Stromal cell of bone marrow (primary cell): ENCODE measurements at places on chromosomes 5 and 9.

DNA sequence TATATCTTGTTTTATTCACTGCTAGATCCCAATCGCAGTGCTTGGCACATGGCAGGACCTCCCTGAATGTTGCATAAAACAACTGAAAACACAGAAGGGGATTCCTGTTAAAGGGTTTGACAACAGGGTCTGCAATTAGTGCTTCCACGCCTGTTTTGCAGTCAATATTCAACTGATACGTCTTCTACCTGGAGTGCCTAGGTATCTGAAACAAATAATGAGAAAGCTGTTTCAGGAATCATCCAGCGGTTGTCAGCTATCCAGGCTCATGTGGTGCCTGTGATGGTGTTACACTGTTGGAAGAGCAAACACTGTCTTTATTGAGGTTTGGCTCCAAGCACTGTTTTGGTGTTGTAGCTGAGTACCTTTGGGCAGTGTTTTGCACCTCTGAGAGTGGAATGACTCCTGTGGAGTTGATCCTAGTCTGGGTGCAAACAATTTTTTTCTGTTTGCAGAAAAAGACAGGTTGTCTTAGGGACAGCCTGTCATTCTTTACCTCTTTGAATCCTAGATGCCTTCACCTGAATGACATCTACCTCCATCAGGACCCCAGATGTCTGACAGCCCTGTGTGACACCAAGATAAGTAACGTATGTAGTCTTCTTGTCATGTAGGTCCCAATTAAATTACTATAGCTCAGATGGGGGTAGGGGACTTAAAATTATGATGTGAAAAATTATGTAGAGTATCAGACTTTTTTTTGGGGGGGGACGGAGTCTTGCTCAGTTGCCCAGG lies 14.8 kb upstream of the MATR3 start:
- no peak for DNase-seq

DNA sequence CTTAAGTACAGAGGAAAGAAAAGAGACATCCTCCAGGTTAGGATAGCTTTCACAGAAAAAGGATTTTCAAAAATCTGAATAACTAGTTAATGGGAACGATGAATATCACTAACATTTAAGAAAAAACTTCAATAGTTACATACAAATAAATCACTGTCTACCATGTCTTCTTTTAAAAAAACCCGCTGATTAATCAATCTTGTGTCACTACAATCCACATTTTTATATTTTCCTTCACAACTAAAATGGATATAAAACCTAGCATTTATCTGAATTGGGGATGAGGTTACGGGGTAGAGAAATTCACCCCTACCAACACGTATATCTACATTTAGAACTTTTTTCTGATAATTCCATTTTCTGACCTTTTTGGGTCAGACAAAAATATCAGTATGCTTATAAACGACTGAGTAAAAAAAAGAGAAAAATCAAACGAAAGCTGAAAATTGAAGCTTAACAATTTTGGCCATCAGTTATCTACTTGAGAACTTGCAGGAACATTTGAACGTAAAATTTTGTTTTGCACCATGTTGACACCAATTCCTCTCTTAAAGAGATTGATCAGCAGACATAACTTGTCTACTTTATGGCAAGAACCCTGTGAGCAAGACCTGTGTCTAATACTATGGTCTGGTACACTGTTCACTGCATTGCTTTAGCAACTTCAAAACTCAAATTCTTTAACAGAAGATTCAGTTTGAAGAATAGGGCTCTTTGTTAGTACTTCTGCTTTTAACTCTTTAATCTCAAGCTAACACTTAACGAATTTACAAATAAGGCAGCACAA lies 4.8 kb downstream of the NR3C1 start:
- DNase-seq, result no peak

DNA sequence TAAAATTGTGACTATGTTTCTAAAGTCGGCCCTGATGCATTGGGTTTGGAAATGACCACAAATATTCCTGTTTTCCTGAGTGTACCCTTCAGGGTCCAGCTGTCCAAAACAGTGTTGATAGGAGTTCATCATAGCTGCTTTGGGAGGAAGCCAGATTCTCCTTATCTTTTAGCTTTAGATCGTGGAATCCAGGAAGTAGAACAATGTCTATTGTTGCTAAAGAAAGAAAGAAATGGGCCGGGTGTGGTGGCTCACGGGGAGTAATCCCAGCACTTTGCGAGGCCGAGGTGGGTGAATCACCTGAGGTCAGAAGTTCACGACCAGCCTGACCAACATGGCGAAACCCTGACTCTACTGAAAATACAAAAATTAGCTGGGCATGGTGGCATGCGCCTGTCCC lies 9.5 kb downstream of the CAVIN4 start:
- DNase-seq, result no peak

- DNase-seq, result peak; percentile 18
Observed at GRCh38 chr5:104170926-104171325, 608.3 kb upstream of the NUDT12 start.

DNA sequence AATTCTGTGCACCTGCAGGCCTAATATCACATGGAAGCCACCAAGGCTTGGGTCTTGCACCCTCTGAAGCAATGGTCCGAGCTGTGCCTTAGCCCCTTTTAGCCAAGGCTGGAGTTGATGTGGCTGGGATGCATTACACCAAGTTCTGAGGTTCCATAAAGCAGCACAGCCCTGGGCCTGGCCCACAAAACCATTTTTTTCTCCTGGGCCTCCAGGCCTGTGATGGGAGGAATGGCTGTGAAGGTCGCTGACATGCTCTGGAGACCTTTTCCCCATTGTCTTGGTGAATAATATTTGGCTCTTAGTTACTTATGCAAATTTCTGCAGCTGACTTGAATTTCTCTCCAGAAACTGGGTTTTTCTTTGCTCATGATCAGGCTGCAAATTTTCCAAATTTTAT lies 167.3 kb downstream of the HTR1A start:
- no peak for DNase-seq

DNA sequence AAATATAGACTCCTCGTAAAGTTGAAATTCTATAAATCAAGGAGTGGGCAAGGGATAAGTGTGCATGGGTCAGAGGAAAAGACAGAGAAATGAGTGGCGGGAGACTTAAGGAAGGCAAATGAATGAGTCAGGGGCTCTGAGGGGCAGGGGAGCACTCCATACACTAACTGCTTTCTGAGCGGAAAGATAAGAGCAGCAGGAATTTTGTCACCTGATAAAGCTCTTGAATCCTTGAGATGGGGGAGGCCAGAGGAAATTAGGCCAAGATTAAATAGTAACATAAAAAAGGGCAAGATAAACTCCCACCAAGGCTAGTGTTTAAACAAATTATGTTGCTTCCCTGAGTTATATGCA lies 191.0 kb upstream of the S1PR3 start:
- no peak for DNase-seq

GRCh38 chr9:74960561-74960960 lies 7.8 kb upstream of the C9orf40 start:
- DNase-seq, result peak; percentile 36

- no peak for DNase-seq
Observed at GRCh38 chr5:148259288-148259687, 9.3 kb upstream of the SPINK13 start.

DNA sequence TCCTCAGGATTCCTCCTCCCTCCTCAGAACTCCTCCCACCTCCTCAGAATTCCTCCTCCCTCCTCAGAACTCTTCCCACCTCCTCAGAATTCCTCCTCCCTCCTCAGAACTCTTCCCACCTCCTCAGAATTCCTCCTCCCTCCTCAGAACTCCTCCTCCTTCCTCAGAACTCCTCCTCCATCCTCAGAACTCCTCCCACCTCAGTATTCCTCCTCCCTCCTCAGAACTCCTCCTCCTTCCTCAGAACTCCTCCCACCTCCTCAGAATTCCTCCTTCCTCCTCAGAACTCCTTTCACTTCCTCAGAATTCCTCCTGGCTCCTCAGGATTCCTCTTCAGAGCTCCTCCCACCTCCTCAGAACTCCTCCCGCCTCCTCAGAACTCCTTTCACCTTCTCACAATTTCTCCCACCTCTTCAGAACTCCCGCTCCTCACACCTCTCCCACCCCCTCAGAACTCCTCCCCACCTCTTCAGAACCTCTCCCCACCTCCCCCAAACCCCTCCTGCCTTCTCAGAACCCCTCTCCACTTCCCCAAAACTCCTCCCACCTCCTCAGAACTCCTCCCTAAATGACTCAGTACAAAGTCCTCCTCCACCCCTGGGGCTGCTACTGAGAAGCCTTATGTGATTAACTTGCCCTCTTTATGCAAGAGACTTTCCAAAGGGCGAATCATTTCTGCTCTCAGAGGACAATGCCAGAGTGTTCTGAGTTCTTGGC lies 23.2 kb downstream of the SLC46A2 start:
- DNase-seq, result peak; percentile 89

DNA sequence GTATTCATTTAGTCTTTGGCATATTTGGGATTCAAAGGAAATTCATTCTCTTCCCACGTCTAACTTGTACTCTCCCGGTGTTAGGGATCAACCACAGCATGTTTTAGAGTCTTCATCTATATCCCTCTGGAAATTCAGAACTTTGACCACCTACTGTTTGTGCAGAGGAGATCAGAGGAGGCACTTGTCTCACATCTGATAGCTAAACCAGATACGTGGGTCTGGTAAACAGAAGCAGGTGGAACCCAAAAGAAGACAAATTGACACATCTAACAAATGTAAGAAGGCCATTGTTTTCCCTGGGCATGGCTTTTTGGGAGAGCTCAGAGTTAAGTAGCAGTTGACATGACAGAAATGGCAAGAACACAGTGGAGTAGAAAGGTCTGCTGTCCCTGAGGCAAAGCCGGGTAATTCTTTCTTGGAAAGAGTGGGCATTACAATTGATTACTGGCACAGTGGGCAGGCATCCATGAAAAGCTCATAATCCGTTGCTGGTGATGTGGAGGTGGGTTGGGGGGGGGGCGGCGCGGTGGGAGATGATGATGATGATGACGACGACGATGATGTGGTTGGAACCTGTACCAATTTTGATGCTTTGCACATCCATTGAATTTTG lies 27.5 kb downstream of the PIP5K1B start:
- DNase-seq, result no peak

- DNase-seq, result no peak
Observed at GRCh38 chr5:178104492-178104891, 8.8 kb upstream of the N4BP3 start.

GRCh38 chr9:127833555-127833954 lies 20.9 kb downstream of the ENG start:
- DNase-seq, result peak; percentile 81

DNA sequence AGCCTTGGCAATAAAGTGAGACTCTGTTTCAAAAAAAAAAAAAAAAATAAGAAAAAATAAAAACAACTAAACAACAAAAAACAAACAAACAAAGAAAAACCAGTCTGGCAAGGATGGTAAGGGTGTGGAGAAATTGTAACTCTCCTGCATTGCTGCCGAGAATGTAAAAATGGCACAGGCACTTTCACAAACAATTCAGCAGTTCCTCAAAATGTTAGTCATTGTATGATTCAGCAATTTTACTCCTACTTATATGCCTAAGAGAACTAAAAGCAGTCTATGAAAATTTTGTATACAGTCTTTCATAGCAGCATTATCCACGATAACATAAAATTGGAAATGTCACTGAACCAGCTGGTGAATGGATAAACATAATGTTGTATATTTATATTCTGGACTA lies 280.4 kb downstream of the CDH9 start:
- DNase-seq, result no peak

DNA sequence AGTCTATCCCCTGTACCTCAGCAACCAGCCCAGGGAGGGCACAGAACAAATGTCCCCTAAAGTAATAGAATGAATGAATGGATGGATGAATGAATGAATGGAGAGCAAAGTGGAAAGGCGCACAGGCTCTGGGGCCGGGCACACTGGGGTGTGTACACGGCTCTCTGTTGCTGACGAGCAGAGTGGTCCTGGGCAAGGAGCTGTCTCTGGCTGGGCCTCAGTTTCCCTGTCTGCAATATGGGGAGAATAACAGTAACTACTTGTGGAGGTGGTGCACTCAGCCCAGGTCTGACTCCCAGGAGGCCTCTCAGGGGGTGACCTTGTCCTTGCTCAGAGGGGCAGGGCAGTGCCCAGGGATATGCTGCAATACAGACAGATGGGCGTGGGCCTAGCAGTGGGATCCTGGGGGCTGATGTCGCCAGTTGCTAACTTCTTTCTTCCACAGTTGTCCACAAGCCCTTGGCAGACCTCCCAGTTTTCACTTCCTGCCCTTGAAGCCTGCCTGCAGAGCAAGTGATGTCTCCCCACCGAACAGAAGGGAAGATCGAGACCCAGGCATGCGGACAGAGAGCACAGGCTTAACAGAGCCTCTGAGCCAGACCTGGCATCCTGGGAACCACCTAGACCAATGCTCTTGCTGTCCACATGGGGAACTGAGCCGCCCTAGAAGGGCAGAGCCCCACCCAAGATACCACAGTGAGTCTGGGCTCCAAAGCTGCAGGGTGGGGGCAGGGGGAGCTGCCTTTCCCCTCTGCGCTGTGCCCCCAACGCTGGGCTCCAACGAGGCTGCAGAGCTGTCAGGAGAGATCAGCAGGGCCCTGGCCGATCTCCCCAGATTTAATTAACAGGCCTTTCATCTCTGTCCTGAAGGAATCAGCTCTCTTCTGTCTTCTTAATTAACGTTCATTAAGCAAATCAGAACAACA lies 13.6 kb upstream of the LAMC3 start:
- peak; percentile 10 for DNase-seq

DNA sequence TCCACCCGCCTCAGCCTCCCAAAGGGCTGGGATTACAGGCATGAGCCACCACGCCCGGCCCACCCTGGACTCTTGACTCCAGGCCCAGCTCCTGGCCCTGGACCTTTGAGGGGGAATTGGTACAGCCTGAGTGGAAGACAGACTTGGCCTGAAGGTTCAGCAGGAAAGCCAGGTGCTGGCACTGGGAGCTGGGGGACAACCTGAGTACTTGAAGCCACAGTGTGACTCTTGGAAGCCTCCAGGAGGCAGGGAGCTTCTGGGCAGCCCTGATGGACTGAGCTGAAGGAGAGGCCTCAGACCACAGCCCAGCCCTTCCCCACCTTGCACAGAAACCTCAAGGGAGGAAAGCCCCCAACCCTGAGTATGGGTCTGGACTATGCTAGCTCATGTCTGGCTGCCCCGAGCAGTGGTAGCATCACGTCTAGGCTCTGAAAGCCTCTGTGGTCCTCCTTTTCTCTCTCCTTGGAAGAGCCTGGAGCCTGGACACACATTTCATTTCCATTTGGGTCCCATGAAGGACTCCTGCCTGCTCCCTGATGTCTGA lies 54.1 kb downstream of the RASGEF1C start:
- DNase-seq, result no peak

DNA sequence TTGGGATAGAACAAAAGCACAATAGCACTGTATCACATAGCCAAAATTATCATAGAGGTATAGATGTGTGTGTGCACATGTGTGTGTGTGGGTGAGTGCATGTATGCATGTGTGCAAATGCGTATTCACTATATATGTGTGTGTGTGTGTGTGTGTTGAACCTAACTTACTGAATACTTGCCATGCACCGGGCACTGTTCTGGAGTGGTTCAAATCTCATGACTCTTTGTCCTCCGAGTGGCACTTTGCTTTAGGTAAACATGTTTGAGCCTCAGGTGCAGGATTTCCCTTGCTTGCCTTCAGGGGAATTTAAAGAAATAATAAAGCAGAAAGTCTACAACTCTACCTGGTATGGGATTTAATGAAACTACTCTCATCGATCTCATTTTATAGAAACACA lies 183.5 kb upstream of the GDNF start:
- no peak for DNase-seq
